ENCODE measurements at places on chromosomes 7 and 10.
A peak's percentile ranks its signal among the peaks of the same experiment; 100 is the strongest.

- DNase-seq, result no peak
Measured at GRCh38 chr7:144019457-144019856, 19.3 kb downstream of the OR6B1 start.

GRCh38 chr10:85177767-85178166 is 849.4 kb downstream of the CCSER2 start:
- DNase-seq, result no peak

- peak; percentile 11 for DNase-seq
Measured at GRCh38 chr10:47029181-47030009, 118.2 kb downstream of the PTPN20 start.

DNA sequence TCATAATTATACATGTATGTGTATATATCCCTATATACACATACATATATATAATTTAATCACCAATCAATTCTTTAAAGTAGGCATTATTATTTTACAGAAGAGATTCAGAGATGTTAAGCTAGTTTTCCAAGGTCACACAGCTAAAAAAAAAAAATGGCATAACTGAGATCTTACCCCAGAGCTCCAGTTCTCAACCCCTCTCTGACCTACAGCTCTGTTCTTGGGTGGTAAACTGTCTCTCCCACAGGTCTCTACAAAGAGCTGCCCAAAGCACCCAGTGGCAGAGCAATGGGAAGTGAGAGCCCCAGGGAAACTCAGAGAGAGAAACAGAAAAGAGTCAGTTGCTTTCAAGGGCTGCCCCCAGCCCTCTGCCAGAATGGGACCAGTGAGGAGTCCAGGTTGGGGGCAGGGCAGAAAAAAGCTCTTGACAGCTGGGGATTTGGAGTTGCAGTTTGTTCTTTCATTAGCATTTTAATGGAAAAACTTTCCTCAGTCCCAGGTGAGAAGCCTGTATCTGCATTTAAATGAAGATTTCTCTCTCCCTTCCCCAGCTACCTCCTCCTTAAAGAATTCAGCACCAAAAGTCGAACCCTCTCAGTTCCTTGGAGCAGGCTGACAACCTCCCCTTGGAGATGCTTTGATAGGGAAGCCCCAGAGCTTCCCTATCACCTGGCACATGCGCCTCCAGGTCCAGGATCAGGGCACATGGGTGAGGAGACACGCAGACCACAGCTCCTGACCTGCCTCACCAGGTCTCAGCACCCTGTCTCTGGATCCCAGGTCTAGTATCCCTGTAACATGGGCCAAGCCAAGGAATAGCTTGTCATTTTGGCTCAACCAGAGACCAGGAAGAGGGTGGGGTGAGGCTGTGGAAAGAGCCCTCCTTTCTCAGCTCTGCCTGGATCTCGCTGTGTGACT is 388.1 kb downstream of the PLXNA4 start:
- DNase-seq, result no peak

GRCh38 chr10:71848325-71849275 is 2.5 kb downstream of the PSAP start:
- DNase-seq, result no peak

DNA sequence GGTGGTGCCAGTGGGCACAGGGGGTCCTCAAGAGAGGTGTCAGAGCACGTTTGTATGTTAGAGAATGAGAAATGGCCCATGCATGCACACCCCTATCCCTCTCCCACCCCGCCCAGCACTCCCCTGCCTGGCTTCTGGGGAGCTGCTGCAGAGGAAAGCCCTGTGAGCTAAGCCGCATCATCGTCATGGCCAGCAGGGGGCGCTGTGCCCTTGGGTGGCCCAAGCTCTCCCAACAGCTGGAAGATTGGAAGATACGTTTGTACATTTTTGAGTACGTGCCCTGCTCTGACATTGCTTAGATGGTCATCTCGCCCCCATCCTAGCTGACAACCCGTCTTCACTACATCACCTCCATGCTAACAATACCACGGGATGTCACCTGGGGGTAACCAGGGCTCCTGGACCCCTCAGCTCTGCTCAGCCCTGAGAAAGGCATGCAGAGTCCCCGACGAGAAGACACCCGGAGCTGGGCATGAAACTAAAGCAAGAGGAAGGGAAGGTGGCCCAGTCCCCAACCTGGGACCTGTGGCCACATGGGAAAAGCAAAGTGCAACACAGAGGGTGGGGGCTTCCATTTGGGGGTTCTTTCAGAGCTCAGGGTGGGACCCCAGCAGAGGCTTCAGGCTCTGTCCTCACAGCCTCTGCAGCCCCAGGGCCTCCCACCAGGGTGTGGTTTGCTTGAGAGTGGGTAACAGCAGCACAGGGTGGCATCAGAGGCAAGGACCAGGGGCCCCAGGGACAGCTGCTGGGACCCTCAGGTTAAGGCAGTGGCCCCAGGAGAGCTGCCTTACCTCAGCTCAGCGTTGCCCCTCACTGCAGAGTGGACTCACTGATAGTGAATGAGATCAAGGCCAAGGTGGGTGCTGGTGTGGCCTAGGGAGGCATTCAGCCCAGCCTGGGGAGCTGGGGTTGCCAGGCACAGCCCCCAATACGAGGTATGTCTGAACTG is 136.6 kb downstream of the PTPN20 start:
- DNase-seq, result peak; percentile 41

DNA sequence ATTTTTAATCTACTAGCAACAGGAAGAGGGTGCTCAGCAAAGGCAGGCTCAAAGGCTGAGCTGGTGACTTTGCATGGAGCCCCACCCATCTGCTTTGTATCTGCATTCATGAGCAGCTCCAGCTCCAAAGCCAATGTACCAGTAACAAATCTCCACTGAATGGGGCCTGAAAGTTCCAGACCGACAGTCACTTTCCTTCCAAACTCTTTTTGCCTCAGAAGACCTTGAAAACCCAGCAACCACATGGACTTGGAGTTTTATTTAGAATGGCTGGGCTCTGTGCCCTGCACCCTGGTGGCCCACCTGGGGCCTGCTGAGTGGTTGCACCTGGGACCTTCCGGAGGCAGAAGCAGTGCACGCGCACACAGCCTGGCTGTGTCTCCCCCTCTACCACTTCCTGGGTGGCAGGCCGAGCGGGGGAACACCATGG is 195.0 kb upstream of the PLXNA4 start:
- DNase-seq, result no peak

GRCh38 chr7:103795787-103796186 is 193.7 kb downstream of the RELN start:
- no peak for DNase-seq

DNA sequence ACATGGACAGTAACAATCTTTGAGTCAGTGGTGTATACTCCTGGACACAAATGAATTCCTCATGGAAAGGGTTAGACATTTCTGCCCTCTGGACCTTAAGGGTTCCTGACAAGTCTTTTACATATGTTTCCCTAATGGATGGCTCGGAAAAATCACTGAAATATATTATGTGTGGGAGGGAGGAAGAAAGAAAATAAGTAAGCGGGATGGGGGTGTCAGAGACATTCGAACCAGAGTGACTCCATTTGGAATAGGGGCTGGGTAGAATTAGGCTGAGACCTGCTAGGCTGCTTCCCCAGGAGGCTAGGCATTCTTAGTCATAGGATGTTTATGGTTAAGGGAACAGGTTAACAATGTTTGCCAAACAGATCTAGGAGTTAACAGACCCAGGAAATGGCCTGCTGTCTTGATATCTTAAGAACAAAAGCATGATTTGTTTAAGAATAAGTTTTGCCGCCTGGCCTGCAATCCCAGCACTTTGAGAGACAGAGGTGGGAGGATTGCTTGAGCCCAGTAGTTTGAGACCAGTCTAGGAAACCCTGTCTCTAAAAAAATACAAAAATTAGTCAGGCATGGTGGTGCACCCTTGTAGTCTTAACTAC is 1241.7 kb downstream of the TYW1 start:
- DNase-seq, result no peak

DNA sequence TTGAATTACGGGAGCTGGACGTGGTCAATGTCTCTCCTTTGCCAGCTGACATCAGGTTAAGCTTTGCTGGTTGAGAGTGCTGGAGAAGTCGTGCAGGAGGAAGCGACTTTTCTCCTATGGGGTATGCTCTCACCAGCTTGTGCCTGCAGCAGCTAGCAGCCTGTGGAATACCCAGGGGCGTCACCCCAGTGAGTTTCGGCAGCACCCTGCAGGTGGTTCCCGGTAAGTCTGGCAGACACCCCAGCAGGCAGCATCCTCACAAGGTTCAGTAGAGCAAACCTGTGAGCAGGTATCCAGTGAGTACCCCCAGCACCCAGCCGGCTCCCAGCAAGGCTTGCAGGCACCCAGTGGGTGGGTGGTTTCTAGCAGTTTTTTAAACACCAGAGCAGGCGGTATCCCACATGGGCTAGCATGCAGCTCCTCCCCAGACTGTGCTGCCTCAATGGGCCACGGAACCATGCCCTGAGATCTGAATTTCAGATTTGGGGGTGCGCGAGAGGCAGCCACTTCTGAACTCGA is 74.8 kb upstream of the SVIL start:
- DNase-seq, result no peak

DNA sequence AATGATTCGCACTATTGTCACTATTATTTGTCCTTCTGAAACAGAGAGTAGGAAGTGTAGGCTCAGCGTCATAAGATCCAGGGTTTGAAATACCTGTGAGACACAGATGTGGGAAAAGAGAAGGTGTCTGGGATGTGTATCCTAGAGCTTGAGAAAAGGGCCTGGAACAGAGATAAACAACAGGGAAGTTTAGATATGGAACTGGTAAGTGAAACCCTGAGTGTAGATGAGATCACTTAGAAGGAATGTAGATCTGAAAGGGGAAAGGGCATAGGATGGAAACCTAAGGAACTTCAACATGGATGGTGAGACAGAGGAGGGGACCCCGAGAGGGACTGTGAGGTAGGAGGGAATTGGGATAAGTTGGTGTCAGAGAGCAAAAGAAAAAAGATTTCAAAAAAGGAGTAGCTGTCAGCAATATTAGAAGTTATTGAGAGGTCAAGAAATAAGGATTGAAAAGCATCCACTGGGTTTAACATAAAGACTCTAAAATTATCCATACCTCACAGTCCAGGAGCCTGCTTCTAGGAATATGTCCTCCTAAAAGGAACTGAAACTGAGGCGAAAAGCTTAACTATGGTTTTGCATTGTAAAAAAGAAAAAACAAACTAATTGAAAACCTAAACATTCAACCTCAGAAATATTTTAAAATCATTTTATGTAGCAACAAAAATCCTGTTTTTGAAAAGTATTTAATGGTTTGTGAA is 119.2 kb upstream of the NPVF start:
- DNase-seq, result no peak

GRCh38 chr10:10872764-10873163 is 144.9 kb upstream of the CELF2 start:
- no peak for DNase-seq

- DNase-seq, result peak; percentile 25
Measured at GRCh38 chr7:69739931-69740431, 141.7 kb downstream of the AUTS2 start.

GRCh38 chr10:6474871-6475270 is 105.2 kb downstream of the PRKCQ start:
- no peak for DNase-seq

DNA sequence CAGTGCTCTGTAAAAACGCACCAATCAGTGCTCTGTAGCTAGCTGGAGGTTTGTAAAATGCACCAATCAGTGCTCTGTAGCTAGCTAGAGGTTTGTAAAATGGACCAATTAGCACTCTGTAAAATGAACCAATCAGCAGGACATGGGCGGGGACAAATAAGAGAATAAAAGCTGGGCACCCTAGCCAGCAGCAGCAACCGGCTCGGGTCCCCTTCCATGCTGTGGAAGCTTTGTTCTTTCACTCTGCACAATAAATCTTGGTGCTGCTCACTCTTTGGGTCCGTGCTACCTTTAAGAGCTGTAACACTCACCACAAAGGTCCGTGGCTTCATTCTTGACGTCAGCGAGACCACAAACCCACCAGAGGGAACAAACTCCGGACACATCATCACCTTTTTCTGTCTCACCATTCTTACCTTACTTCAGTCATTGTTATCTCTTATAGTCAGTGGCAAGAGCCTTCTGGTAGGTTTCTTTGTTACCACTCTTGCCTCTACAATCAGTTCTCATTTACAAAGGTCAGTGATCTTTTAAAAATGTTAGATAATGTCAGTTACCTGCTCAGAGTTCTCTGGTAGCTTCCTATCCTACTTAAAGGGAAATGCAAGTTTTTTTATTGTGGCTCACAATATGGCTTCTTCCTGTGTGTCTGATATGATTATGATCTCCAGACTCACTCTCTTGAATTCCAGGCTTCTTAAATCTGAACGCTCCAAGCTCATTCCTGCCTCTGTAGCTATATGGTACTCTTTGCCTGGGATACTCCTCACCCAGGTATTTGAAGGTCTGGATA is 4.5 kb downstream of the STAM start:
- no peak for DNase-seq

DNA sequence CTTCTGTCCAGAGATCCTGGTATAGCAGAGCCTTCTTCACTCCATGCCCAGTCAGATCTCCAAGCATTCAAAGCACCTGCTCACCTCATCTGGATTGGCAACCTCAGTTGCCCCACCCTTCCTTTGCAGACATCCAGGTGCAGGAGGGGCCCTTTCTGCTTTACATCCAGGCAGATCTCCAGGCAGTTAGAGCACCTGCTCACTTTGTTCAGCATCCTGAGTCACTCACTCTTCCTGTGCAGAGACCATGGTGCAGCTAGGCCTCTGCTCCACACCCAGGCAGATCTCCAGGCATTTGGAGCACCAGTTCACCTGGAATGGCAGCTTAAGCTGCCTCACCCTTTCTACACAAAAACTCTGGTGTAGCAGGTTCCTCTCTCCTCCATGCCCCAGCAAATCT is 153.1 kb downstream of the CDK14 start:
- DNase-seq, result no peak
